ENCODE measurements at places on chromosomes 16 and 17. TPM values are rescaled to one million over a fixed set of nuclear protein-coding genes. Genes with fewer than 3 reads are reported as not detected.

The ZFPM1 gene
- total RNA-seq = 1.7 TPM

The CCT6B gene
- total RNA-seq = 2.6 TPM

The ABCC1 gene
- 91.7 TPM for total RNA-seq

The MYH8 gene
- not detected for total RNA-seq

The FBXO39 gene
- 0.37 TPM for total RNA-seq

The CLDN6 gene
- not detected for total RNA-seq

The ABCC12 gene
- not detected for total RNA-seq

Data from aortic smooth muscle cell (primary cell).